Activated CD4-positive, CD25-positive, alpha-beta regulatory T cell treated with anti-CD3 and anti-CD28 coated beads, Interleukin-2, amount 50 U/mL, for 24 hours (primary cell): ENCODE measurements at places on chromosomes 13 and 19.
A peak's percentile ranks its signal among the peaks of the same experiment; 100 is the strongest.

GRCh38 chr13:78884571-78884970 is 225.6 kb upstream of the OBI1 start:
- ATAC-seq = no peak

DNA sequence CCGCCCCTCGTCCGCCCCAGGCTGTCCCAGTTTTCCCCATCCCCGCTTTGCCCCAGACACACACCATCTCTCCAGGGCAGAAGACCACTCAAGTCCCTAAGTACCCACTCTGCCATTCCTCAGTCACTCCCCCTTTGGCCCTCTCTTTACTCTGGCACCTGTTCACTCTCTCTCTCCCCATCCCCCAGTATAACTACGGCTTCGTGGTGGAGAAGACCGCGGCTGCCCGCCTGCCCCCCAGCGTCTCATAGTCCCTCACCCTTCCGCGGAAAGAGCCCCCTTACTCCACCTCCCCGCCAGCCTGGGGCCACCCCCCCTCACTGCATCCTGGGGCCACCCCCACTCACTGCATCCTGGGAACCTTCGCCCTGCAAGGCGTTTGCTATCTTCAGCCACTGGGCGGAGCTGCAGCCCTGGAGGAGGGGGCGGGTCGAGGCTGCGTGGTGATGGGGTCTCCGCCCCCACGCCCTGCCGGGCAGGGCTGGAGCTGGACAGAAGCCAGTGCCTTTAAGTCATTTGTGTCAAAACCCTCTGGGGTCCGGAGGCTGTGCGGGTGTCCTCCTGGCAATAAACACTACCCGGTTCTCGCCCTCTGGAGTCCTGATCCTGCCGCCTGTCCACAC is 5.0 kb downstream of the MVB12A start:
- peak; percentile 33 for ATAC-seq

DNA sequence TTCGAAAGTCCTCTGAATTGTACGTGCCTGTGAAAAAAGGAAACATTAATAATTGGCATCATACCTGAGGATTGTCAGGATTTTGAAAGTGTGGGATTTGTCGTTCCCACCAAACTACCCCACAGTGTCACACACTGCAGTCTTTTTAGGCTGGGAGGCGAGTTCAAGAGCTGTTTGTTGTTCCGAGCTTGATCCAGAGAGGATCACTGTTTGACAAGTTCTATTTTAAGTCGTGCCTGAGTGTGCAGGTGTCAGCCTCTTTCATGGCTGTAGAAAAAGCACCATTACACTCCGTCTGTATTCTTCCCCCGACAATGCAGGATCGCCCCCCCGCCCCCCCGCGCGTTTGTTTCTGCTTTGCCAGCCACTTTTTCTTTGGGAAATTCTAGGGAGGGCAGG is 635 bp upstream of the NBEA start:
- no peak for ATAC-seq

GRCh38 chr13:104140552-104140951 is 1074.3 kb upstream of the SLC10A2 start:
- ATAC-seq = no peak

- no peak for ATAC-seq
Measured at GRCh38 chr19:582497-583197, 7.0 kb upstream of the HCN2 start.

- ATAC-seq = no peak
Measured at GRCh38 chr13:110264685-110265275, 42.2 kb downstream of the COL4A1 start.

- no peak for ATAC-seq
Measured at GRCh38 chr13:32824675-32825074, 191.5 kb upstream of the KL start.

DNA sequence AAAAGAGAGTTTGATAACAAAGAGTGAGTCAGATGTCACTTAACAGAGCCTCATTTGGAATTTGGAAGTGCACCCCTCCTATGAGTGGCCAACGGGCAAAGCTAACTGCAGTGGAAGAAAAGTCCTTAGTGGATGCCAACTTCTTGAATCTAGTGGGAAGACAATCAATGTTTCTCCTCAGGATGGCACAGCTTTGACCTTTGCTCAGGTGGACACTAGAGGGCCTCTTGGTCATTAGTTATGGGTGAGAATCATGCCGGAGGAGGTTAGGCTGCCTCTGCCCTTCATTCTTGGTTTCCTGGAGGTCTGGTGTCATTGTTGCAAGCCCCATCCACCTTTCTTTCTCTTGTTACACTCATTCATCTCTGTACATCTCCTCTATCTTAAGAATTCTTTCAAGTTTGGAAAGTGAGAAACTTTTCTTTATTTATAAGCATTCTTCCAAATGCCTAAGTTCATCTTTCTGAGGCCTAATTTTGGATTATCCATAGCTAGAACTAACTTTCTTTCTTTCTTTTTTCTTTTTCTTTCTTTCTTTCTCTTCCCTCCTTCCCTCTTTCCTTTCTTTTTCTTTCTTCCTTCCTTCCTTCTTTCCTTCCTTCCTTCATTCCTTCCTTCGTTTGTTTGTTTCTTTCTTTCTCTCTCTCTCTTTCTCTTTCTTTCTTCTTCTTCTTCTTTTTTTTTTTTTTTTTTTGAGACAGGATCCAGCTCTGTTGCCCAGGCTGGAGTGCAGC is 327.2 kb upstream of the TSHZ3 start:
- ATAC-seq = no peak

GRCh38 chr13:43058318-43058674 is 34.9 kb downstream of the DNAJC15 start:
- peak; percentile 5 for ATAC-seq

- ATAC-seq = peak; percentile 83
Measured at GRCh38 chr13:23321535-23322241, 111.8 kb downstream of the SACS start.

GRCh38 chr13:113145911-113146598 is 12.4 kb upstream of the PROZ start:
- ATAC-seq = no peak

GRCh38 chr13:80840316-80840976 is 499.5 kb upstream of the SPRY2 start:
- ATAC-seq = no peak

DNA sequence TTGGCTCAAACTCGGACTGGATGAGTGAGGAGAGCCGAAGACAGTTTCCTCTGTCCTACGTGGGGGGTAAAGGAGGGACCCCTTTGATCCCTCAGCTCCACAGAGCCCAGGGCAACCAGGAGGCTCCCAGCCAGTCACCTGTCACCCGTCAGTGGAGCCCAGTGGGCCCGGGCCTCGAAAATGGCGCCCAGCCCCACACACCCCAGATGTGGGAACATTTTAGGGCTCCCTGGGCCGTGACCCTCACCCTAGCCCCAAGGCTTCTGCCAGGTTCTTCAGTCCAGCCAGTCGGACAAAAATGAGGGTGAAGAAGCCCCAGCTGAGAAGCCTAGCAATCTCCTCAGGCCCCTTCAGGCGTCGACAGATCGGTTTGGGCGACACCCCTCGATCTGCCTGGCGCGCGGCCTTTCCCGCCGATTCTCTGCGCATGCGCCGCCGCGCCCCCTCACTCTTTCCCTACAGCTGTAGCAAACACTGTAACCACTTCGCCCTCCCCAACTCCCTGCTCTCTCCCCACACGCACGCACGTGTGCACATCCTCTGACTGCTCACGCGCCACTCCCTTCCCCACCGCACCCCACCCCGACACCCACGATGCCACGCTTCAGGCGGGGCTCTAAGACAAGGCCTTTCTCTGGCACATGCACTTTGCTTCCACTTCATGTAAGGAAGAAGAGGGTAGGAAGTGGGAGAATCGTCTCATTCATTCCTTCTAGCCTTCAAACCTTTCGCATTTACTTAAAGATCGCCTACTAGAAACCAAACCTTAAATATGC is at the start of gene SLC6A16:
Gene SLC6A16 (minus strand): TSS at position 391 of the 776 bp plus-strand sequence. CDS start 13,844 bp downstream, outside the sequence.
- ATAC-seq = no peak

DNA sequence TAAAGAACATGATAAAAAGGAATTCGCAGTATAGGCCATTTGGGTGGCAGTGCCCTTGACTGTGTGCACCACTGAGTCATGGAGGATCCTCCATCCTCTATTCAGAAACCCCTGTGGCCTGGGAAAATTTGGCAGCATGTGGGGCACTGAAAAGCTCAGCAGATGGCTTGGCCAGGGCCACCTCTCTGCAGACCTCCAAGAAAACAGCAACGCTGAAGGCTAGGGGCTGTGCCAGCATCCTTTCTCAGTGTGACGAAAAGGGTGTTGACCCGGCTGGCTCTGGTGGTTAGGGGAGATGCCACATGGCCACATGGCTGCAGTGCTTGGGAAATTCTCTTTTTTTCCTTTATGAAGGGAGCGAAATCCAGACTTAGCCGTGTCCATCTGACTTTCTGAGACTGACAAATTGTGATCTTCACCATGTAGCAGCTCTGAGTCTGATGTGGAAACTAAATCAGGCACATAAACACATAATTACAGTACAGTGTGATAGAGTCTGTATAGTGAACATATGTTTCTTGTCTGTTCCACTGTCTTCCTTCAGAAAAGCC is 178.0 kb downstream of the KCTD12 start:
- no peak for ATAC-seq

GRCh38 chr19:11541238-11541637 is 2.6 kb downstream of the CNN1 start:
- ATAC-seq = no peak

GRCh38 chr19:57559008-57559403 is 657 bp downstream of the ZNF550 start:
- ATAC-seq = peak; percentile 18

GRCh38 chr19:58268344-58268743 is 10.4 kb upstream of the ZNF8 start:
- no peak for ATAC-seq

DNA sequence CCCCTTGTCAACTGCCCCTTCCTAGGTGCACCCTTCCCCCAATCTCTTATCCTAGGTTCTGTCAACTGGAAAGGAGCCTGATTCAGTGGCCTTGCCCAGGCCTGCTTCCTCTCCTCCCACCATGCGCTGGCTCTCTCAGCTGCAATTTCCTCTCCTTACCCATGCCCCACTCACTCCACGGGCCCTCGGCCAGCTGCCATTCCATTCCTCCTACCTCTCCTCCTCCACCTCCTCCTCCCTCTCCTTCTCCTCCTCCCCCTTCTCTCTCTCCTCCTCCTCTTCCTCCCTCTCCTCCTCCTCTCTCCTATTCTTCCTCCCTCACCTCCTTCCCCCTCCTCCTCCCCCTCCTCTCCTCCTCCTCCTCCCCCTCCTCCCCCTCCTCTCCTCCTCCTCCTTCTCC is 9.6 kb upstream of the TIMM44 start:
- ATAC-seq = no peak

DNA sequence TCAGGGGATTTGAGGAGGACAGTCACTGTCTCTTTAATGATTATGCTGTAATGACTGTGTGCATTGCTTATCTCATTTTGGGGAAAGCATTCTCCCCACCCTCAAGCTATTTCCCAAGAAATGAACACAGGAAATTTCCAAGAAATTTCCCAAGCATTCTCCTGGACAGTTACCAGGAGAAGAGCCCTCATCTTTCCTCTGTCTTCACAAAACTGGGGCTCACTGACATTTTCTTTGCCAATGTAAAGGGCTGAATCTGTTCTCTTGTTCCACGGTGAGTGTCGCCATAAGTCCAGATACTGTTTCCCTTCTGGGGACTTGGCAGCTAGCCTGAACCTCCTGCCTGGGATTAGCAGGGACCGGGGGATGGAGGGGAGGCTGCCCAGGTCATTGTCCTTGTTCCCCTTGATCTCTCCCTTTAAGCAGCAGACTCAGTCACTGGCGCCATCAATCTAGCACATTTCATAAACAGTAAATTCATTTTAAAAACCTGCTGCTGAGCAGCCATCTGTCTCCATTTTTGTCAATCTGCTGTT is 172.8 kb downstream of the DNAJC15 start:
- no peak for ATAC-seq

GRCh38 chr13:25473864-25474263 is 102.1 kb downstream of the ATP8A2 start:
- no peak for ATAC-seq

GRCh38 chr19:9877780-9878510 is 42.8 kb downstream of the PIN1 start:
- ATAC-seq = no peak
